ENCODE measurements at places on chromosomes 4 and X.

GRCh38 chrX:120380699-120381098, 18.8 kb downstream of the ATP1B4 start:
- DNase-seq = peak; percentile 30

DNA sequence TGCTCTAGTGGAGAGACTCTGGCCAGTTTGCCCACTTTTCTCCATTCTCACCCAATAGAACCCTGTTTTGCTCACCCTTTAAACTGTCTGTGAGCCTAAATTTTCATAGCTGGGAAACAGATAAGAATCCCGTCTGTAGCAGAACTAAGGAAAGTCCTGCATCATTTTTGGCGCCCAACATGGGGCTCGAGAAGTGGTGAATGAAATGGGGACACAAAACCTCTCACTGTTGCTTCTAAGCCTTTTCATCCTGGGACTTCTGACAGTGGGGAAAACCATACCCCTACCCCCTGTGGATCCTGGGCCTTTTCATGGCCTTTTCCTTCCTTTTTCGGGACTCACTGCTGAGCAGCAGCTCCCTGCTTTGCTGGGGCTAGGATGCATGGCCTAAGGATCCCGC, 189.9 kb downstream of the INPP4B start:
- DNase-seq = peak; percentile 6

DNA sequence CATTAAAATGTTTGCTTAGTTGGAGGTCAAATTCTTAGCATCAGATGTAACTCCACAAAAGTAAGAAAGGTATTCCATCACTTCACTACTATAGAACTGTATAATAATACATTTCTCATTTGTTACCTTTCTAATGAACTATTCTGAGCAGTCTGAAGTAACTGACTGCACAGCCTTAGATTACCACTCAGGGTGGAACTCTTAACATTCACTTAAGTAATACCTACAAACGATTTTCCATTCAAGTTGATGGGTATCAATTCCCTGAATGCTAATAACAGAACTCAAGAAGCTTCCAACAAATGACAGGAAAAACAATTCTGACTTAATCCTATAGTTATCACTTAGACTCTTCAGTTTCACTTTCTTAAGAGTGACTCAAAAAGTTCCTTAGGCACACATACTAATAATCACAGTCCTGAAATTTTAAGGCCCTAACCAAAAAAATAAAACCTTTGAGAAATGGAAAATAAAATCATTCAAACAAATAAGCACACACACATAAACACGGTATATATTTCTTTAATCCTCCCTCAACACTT, 20.9 kb downstream of the HNRNPD start:
- no peak for DNase-seq

DNA sequence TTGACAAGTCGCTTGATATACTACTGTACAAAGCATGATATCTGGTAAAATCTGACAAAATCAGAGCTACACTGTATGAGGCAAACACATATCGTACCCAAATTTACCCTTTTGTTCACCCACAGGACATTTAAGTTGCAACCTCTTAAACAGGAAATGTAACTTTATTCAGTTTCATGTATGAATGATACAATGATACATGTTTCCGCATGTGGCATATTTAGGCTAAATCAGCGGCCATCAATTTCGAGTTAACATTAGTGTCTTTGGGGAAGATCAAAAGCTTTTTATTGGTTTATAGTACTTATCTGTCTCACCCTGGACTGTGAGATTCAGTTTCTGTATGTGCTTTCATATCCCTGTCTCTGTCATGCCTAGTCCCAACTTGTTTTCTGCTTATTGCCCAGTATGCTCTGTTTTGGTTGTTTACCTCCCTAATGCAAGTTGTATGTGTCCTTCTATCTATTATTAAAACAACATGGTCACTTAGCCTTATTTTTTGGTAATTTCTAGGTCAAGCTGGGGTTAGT, 97.3 kb upstream of the HPRT1 start:
- no peak for DNase-seq
